ENCODE measurements at places on chromosomes 4 and X.

GRCh38 chrX:29024871-29025270 lies 437.6 kb downstream of the IL1RAPL1 start:
- DNase-seq: no peak

DNA sequence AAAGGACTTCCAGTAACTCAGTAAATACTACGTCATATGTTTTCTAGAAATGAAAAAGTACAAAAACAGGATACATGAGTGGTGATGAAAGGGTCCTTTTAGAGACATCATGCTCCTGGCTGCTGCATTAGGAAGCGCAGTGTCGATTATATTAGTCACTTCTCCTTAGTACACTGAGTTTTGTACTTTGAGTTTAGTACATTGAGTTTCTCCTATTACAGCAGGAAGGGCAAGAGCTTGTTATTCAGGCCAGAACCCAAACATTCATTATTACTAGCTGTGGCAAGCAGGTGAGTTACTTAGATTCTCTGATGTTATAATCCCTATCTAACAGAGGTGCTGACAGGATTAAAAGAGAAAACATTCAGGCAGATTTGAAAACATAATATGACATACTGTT lies 21.3 kb downstream of the RPGR start:
- no peak for DNase-seq

DNA sequence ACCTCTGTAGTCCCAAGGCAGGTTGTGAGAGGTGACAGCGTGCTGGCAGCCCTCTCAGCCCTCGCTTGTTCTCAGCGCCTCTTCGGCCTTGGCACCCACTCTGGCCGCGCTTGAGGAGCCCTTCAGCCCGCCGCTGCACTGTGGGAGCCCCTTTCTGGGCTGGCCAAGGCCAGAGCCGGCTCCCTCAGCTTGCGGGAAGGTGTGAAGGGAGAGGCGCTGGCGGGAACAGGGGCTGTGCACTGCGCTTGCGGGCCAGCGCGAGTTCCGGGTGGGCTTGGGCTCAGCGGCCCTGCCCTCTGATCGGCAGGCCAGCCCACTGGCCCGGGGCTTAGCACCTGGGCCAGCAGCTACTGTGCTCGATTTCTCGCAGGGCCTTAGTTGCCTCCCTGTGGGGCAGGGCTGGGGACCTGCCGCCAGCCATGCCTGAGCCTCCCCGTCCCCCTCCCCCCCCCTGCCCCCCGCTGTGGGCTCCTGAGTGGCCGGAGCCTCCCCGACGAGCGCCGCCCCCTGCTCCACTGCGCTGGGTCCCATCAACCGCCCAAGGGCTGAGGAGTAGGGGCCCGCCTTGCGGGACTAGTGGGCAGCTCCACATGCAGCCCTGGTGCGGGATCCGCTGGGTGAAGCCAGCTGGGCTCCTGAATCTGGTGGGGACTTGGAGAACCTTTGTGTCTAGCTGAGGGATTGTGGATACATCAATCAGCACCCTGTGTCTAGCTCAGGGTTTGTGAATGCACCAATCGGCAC lies 347.6 kb downstream of the KLHL13 start:
- DNase-seq: no peak

- DNase-seq: no peak
Observed at GRCh38 chr4:172207258-172207657, 394.1 kb downstream of the GALNTL6 start.

- no peak for DNase-seq
Observed at GRCh38 chr4:48585401-48585800, 95.3 kb downstream of the ZAR1 start.

DNA sequence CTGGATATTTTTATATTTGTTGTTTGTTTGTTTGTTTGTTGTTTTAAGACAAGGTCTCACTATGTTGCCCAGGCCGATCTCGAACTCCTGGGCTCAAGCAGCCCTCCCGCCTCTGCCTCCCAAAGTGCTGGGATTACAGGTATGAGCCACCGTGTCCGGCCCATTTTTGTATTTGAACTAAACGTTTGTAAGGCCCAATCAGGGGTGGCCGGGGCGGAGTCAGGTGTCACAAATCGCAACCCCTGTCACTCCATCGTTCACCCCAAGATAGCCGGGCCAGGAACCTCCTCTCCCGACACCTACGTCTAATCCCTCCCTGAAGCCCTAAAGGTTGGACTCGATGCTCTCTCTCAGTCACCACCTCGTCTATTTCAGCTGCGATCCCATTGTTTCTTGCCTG lies 722 bp upstream of the EFHC2 start:
- no peak for DNase-seq

DNA sequence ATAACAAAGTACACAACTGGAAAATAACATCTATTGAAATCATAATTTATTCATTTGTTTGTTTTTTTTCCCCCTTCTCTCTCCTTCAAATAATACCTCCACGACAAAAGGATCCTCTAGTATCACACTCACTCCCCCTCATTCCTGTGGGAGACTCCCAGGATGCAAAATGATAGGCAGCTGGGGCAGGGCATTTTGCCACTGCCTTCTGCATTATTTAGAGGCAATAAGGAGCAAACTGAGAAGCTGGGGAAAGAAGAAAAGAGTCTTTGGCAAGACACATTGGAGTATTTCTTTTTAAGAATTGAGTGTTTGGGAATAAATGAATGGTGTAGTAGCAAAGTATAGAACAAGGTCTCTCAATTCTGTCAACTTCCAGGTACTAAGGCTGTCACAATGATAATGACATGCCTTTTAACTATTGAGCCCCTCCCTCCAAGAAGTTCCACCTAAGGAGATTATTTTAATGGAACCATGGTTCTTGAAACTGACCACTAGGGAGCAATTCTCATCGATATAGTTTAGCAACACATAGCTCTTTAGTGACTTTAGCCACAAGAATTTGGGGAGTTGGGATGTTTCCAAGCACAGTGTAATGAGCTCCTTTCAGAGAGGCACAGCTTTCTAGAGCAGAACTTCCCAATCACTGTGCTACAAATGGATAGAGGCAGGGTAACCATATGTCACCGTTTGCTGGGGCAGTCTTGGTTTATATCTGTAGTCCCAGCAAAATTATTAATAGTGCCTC lies 303.3 kb downstream of the FRMPD4 start:
- DNase-seq: no peak

DNA sequence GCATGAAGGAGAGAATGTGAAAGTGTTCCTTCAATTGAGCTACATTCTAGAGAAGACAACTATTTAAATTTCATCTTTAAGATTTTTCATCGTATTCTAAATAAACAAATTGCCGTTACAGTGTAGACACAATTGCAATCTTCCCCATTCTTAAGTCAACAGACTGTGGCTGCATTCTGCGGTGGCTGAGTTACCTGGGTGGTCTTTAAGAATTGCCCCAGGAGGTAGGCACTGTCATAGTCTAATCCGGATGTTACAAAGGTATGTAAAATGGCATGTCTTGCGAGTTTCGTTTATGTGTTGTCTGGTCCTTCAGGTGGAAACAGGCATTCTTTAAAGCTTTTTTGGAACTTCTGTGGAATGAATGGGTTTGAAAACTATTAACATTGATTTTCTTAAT lies 586.1 kb upstream of the PITX2 start:
- DNase-seq: peak; percentile 45

- no peak for DNase-seq
Observed at GRCh38 chr4:189511581-189511980, 429.1 kb upstream of the FRG1 start.

- DNase-seq: no peak
Observed at GRCh38 chrX:72131317-72132294, at the start of gene RTL5. Gene RTL5, minus strand, starts transcription at chrX:72131915.

DNA sequence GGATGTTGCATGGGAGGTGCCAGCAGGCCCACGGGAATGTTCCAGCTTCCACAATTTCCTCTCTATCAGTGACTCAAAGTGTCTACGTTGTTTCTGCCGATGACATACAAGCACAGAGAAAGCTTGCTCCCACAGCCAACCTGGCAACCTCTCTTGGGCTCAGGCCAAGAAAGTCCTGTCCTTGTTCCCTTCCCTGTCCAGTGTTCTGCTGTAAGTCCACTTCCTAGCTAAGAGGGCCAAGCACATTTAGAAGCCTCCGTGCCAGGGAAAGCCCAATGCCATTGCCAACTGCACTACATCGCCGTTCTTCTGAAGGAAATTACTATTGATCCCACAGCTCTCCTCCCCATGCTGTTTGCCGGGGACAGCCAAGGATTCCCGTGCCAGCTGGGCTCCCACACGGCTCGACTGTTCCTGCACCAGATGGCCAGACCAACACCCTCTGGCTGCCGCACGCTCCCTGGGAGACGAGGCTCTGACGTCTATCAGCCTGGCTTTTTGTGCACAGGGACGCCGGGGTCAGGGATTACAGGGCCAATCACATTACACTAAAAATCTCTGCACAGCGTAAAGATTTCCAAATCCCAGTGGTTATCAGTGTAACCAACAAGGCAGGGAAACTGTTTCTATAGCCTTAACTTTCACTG lies 284.0 kb downstream of the BCOR start:
- DNase-seq: no peak

DNA sequence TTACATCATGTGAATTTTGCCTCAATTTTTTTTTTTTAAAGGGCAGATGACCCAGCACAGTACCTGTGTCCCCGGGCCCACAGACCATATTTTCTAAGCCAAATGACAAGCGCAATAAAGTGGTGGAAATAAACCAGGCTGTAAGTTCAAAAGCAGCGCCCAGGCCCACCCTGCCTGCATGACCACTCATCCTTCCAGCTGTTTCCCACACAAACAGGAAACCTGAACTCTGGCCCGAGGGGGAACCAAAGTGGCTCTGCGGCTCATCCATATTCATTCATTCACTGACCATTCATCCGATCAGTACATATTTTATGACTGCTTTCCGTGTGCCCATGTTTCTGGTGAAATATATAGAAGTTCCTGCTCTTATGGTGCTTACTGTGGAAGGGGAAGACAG lies 33.7 kb upstream of the CRMP1 start:
- no peak for DNase-seq

- DNase-seq: no peak
Observed at GRCh38 chrX:42432552-42432951, 345.4 kb downstream of the PPP1R2C start.

GRCh38 chr4:170675568-170676262 lies 586.0 kb upstream of the AADAT start:
- DNase-seq: no peak

GRCh38 chr4:172692701-172693100 lies 475.9 kb upstream of the GALNT7 start:
- no peak for DNase-seq

DNA sequence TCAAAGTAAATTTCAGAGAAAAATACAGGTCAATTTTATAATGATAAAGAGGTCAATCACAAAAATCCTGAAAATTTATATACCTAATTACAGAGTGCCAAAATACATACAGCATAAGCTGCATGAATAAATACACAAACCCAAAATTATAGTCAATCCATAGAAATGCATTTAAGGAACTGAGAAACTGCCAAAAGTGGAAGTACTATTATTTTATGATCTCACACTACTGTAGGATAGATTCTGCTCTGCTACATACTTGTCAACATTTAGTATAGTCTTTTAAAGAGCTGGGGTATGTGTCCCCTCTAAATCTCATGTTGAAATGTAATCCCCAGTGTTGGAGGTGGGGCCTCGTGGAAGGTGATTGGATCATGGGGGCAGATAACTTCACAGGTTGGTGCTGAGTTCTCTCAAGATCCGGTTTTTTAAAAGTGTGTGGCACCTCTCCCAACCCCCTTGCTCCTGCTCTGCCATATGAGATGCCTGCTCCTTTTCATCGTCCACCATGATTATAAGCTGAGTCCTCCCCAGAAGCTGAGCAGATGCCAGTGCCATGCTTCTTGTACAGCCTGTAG lies 31.8 kb downstream of the CHIC2 start:
- DNase-seq: no peak

GRCh38 chrX:78366576-78366975 lies 39.2 kb upstream of the CYSLTR1 start:
- no peak for DNase-seq

GRCh38 chrX:2756548-2756947 lies 4.7 kb downstream of the XG start:
- no peak for DNase-seq

GRCh38 chr4:100889401-100889800 lies 371.6 kb upstream of the EMCN start:
- DNase-seq: no peak

- DNase-seq: no peak
Observed at GRCh38 chr4:10283761-10284160, 167.2 kb upstream of the WDR1 start.

GRCh38 chr4:88938138-88938537 lies 118.8 kb downstream of the FAM13A start:
- no peak for DNase-seq

- DNase-seq: no peak
Observed at GRCh38 chr4:56253666-56254305, 133.5 kb downstream of the AASDH start.

DNA sequence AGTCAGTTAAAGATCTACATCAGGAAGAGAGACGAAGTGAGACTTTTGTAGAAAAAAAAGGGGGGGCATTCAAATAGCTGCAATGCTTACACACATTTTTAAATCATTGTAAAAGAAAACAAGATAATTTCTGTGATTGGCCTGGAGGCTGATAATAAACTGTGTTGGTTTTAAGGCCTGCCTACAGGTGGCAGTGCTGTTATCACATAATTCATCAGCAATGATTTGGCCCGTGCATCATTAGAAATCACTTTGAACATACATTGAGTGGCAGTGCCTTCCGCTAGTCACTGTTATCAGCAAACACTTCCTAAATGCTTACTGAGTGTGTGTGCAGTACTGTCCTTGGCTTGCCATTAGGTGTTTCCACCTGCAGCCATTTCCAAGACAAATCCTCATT lies 831.9 kb downstream of the TRIML1 start:
- no peak for DNase-seq

DNA sequence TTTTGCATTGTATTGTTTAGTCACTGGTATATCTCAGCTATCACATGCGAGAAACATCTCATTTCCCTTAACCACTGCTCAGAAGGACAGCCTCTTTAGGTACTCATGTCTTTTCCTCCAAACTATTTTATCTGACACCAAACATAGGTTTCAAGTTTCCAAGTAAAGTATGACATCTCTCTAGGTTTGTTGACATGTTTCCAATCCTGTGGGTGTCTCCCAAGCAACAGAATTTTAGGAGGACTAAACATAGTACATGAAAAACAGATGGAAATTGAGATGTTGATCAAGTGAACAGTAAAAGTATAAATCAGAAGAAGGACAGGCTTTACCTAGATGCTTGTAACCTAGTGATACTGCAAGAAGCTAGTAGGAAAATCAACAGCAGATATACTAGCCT lies 371.4 kb downstream of the DTHD1 start:
- DNase-seq: no peak

DNA sequence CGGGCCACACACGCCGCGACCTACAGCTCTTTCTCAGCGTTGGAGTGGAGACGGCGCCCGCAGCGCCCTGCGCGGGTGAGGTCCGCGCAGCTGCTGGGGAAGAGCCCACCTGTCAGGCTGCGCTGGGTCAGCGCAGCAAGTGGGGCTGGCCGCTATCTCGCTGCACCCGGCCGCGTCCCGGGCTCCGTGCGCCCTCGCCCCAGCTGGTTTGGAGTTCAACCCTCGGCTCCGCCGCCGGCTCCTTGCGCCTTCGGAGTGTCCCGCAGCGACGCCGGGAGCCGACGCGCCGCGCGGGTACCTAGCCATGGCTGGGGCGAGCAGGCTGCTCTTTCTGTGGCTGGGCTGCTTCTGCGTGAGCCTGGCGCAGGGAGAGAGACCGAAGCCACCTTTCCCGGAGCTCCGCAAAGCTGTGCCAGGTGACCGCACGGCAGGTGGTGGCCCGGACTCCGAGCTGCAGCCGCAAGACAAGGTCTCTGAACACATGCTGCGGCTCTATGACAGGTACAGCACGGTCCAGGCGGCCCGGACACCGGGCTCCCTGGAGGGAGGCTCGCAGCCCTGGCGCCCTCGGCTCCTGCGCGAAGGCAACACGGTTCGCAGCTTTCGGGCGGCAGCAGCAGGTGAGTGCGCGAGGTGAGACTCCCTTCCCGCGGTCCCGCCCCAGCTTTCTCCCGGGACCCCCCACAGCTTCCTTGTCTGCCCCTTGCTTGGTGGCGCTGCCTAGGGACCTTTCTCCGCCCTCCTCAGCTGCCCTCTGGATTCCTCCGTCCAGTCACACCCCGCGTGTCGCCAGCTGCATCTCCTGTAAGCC lies 678 bp downstream of the BMP3 start:
- no peak for DNase-seq
